ENCODE measurements at places on chromosomes 3 and 15.

DNA sequence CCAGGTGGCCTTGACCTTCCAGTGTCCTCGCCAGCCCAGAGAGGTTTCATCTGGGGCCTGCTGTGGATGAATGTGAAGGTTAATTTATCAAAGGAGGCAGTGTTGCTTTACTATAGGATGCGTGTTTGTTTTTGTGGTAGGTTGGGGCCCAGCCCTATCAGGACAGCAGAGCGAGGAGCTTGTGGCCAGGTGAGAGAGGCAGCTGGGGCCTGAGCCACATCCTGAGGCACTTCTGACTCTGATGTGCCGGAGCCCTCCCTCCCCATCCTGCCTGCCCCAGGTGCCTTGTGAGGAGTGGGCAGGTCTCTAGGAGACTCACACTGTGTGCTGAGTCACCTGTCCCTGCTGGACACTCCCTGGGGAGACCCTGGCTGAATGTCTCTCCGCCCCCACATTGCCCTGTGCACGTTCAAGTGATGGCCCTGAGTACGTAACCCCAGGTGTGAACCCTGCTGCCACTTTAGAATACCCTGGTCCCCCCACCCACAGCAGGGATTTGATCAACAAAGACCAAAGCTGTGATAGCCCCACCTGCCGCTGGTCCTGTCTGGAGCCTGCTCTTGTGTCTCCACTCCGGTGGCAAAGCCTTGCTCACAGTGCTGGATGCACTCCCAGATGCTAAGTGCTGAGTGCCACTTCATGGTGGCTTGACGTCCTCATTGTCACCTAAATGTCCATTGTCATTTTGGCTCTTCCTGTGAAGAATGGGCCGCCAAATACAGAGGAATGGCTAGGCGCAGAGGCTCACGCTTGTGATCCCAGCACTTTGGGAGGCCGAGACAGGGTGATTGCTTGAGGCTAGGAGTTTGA, 16.0 kb downstream of the FBLN2 start:
- DNase-seq, result peak; percentile 57

GRCh38 chr3:171379281-171379680, 80.9 kb downstream of the TNIK start:
- no peak for DNase-seq

DNA sequence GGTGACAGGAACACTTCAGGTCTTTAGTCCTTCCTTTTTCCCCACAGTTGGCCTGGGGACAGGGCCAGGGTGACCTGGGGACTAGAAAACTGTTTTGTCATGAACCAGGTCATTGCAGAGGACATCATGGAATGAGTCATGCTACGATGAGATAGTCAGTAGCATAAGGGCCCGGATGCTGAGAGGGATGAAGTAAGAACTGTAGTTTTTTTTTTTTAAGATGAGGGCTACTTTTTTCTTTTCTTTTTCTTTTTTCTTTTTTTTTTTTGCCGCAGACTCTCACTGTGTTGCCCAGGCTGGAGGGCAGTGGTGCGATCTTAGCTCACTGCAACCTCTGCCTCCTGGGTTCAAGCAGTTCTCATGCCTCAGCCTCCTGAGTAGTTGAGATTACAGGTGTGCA, 8.0 kb downstream of the MAP2K5 start:
- no peak for DNase-seq

DNA sequence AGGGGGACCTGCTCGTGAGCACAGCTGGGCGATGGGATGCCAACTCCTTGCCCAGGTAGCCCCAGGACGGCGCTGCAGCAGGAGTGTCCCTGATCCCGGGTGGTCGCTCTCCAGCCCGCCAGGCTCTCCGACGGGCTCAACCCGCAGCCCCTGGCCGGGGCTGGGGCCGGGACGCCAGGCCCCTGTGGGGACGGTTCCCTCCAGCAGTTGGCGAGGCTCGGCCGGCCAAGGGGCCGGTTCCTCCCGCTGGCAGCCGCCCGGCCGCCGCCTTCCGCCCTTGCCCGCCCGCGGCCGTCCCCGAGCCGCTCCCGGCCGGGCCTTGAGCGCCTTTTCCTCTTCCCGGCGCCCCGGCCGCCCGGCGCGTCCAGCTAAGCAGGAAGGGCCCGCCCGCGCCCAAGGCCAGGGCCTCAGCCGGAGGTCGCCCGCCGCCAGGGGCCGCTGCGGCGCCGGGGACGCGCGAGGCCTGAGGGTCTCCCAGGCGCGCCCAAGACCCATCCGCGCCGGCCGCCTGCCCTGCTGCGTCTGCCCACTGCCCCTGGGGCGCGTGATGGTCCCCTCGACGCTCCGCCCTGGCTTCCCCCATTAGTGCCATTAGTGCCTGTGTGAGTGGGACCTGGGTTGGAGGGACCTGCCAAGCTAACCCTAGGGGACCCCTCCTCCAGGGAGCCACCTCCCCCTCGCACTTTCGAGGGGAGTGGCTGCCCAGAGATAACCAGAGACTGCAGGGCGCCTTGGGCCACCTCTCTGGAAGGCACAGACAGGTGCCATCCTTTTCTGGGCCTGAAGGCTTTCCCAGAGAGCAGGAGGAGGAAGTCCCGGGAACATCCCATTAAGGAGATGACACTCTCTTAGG, 106.4 kb downstream of the FBLN2 start:
- DNase-seq, result peak; percentile 74

GRCh38 chr3:114519415-114519814, 225.6 kb downstream of the TIGIT start:
- peak; percentile 51 for DNase-seq

DNA sequence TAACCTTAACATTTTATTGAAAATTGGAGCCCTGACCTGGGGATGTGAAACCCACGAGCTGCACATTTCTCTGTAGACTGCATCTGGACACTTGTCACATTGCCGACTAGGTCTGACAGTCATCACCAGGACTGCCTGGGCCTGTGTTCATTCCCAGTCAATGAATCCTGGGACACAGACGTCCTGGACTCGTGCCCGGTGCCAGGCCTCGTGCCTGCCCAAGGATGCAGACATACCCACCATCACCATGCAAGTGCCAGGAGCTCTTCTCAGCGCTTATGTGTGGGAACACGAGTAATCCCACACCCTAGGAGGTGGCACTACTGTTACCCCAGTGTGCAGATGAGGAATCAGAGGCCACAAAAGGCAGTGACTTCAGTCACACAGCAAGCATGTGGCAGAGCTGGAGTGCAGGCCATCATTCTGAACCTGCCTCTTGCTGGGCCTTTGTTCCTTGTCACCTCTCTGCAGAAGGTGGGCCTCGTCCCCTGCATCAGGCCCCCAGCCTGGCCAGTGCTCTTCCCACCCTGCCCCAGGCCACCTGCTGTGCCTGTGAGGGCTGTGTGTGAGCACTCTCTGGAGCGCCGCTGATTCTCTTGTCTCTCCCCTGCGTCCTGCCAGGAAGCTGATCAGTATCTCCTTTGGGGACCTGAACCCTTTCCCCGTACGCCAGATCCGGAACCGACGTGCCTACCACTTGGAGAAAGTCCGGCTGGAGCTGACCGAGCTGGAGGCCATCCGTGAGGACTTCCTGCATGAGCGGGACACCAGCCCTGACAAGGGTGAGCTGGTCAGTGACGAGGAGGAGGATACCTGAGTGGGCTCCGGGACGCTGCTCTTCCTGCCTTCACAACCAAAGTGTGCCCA, 58.5 kb downstream of the ADAMTS7 start:
- DNase-seq, result no peak

- DNase-seq, result no peak
Measured at GRCh38 chr15:83276661-83277060, 7.8 kb downstream of the BNC1 start.

- no peak for DNase-seq
Measured at GRCh38 chr3:150237490-150237889, 170.6 kb upstream of the TSC22D2 start.

- no peak for DNase-seq
Measured at GRCh38 chr15:63495780-63496488, 8.5 kb upstream of the USP3 start.

DNA sequence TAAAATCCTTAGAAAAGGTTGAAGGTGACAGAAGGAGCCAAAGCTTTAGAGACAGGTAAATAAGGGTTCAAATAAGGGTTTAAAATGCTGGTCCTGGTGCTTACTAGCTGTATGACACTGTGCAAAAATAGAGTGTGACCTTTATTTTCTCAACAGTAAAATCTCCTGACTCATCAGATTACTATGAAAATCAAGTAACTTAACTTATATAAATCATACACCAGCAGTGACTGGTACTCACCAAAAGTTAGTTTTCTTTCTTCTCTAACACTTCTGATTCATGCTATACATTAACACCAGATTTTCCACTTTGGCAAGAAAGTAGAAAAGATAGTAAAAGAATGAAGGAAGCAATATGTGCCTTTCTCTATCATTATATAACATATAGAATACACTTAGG, 205.9 kb upstream of the GBE1 start:
- no peak for DNase-seq

DNA sequence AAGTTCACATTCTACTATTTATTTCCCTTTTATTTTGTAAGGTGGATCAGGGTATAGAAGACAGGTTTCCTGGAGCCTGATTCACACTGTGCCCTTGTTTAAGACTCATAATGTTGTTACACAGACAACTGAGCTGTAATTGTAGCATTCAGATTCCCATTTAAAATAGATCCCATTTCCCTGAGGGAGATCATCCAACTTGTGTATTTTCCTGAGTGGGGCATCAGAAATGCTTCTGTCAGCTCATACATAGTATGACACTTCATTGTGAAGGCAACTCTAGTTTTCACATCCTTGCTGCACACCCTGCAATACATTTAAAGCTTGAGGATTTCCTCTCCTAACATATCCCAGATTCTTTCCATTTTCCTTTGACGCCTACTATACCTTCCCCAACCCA, 659.7 kb downstream of the GRM7 start:
- no peak for DNase-seq

DNA sequence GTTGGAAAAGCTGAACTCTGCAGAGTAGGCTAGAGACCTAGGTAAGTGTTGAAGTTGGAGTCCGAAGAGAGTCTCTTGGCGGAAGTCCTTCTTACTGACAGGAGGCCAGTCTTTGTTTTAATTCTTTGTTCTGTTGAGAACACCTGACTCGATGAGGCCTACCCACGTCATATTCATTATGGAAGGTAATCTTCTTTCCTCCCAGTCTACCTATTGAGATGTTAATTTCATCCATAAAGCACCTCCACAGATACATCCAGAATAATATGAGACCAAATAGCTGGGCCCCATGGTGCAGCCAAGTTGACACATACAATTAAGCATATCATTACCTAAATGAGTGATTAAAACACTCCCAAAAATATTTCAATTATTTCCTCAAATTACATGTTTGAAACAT, 515.5 kb downstream of the CADM2 start:
- DNase-seq, result no peak

DNA sequence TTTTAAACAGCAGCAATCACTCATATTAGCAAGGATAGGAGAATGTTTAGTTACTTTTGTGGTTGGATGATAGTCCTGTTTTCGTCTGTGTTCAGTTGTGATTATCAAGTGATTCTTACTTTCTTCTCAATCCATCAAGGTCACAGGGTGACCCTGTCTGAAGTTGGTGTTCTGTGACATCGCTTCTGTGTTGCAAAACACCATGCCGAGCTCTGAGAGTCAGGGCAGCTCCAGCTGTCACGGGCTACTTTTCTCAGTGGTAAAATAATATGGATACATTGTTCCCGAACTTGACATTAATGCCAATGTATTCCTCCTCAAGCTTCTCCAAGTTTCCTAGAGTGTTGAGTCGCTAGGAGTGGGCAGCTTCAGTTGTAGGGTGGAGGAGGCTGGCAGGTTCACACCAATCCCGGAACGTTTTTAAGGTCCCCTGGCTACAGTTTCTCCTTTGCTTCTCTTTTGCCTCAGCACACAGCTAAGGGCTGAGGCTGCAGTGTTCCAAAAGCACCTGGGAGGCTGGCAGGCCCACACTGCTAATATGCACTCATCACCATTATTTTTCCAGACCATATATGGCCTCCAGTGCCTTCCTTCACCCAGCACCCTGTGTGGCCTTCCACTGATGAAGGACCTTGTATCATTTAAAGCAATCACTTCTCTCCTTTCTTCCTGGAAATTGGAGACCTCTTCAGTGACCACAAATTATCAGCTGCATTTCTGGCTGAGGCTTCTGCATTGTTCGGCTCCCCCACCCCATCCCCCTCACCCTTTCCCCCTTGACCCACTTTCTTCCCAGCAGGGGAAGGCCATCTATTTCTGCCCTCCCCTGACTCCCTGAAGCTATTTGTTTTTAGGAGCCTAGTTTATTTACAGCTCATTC, 25.8 kb downstream of the COLQ start:
- DNase-seq, result no peak

Measured in H9 (cell line).